Lower lobe of right lung (tissue), 2 donors: ENCODE measurements at places on chromosomes 7 and 10. TPM values are rescaled to one million over a fixed set of nuclear protein-coding genes. Genes with fewer than 3 reads are reported as not detected.

Gene MRLN
- total RNA-seq = not detected

Gene PLAC9
- total RNA-seq = 38.0 TPM

Gene SORBS1
- total RNA-seq = 58.2 TPM

Gene ELOVL3
- 0.92 TPM for total RNA-seq

Gene FRG2B
- not detected for total RNA-seq

Gene FLNC
- 11.7 TPM for total RNA-seq

Gene SGPL1
- 41.2 TPM for total RNA-seq

Gene LIPA
- 174 TPM for total RNA-seq

Gene RBP4
- 17.4 TPM for total RNA-seq

Gene SPDYE5
- not detected for total RNA-seq

Gene ANKIB1
- 48.0 TPM for total RNA-seq

Gene KEL
- total RNA-seq = 1.6 TPM

Gene VWDE
- total RNA-seq = 0.53 TPM

Gene ANKRD30A
- total RNA-seq = not detected

Gene SUFU
- total RNA-seq = 14.3 TPM

Gene OR6V1
- not detected for total RNA-seq

Gene KIFBP
- 20.6 TPM for total RNA-seq

Gene SH3PXD2A
- total RNA-seq = 34.8 TPM

Gene GIMAP1
- 18.8 TPM for total RNA-seq

Gene OR13A1
- not detected for total RNA-seq

Gene GAD2
- not detected for total RNA-seq

Gene AMPH
- total RNA-seq = 1.2 TPM

Gene NEBL
- total RNA-seq = 96.4 TPM

Gene ACTA2
- 204 TPM for total RNA-seq
